Spleen (tissue), 13 donors: ENCODE measurements at places on chromosomes 5 and 9. TPM values are rescaled to one million over a fixed set of nuclear protein-coding genes. Genes with fewer than 3 reads are reported as not detected.

Gene PCDHA9
- polyA plus RNA-seq, result not detected

Gene DTWD2
- 1.4 TPM for polyA plus RNA-seq

Gene SMIM33
- not detected for polyA plus RNA-seq

DNA sequence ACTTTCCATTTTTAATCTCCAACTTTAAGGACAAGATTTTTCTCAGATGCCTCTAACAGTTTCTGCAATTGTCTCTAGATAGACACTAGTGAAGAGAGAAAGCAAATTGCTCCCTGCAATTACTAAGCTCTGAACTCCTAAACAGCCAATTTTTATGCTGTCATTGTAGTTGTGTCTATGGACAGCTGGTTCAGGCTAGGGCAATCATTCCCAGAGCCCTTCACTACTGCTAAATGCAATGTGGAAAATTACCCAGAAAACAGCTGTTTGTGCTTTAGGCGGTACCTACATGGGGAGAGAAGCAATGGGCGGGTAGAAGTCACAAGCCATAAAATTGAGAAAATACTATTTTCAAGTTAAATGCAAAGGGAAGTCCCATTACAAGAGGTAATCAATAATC is 211.6 kb downstream of the SPOCK1 start:
- H3K4me1 ChIP-seq, result no peaks in the 10 kb centered on the region
- no peak for DNase-seq
- H3K36me3 ChIP-seq, result no peaks in the 10 kb centered on the region
- H3K27ac ChIP-seq, result no peak overlapping the region
- no peak overlapping the region for H3K4me3 ChIP-seq

GRCh38 chr9:34400686-34401602 is 24.2 kb upstream of the MYORG start:
- no peaks in the 10 kb centered on the region for H3K4me1 ChIP-seq
- no peak overlapping the region for H3K4me3 ChIP-seq
- no peak overlapping the region for H3K27ac ChIP-seq
- H3K27me3 ChIP-seq, result no peaks in the 10 kb centered on the region
